Stimulated activated CD4-positive, alpha-beta T cell treated with anti-CD3 and anti-CD28 coated beads, Interleukin-2, amount 100 ng/mL, for 48 hours (primary cell): ENCODE measurements at places on chromosomes 3 and 15.

- DNase-seq = no peak
Observed at GRCh38 chr3:148962513-148962912, 28.8 kb upstream of the GYG1 start.

DNA sequence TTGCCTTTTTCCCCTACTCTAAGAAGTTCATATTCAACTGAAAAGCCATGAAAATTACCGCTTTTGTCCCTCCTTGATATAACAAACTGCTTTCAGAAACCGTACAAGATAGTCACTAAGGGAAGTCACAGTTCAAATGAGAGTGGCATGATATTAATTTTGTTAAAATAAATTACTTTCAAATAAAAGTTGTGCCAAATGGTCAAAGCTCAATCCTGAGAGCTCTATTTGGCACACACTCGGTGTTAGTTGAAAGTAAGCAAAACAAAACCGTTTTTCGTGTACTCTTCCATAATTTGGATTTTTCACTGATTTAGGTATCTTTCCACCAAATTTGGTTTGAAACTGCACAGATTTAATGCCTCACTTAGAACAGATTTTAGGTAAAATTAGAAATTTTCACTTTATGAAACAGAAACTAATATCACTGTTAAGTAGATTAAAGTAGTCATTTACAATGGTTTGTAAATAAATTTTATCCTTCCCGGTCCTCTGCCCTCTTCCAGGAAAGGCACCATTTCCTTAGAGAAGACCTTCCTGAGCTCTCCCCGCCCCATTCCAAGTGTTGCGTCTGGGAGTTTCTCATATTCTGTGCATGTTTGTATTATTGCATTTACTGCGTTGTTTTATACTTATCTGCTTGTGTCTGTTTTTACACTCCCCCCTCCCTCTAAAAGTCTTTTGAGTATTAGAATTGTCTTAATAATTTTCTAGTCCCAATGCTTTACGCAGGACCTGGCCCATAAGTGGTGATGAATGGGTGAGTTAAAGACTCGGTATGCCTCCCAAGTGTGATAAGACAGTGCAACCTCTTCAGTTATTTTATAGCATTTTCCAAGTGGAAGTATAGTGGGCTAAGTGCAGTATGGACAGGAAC, 853 bp downstream of the TCAIM start:
- DNase-seq = no peak

DNA sequence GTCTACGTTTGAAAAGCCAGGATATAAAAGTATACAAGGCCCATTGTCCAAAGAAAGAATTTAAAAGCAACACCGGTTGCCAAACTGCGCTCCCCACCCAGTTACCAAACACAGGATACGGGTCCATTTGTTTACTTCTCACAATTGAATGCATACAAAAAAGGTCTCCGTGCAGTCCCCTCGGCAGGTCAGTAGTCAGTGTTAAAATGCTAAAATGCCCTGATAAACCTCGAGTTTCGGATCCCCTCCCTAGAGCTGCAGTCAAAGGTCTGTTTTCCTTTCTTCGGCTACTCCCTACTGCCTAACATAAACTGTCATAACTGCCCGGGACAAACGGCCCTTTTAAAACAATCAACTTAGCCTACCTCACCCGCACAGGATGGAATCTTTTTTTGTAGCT, 534.6 kb downstream of the FOXP1 start:
- no peak for DNase-seq

DNA sequence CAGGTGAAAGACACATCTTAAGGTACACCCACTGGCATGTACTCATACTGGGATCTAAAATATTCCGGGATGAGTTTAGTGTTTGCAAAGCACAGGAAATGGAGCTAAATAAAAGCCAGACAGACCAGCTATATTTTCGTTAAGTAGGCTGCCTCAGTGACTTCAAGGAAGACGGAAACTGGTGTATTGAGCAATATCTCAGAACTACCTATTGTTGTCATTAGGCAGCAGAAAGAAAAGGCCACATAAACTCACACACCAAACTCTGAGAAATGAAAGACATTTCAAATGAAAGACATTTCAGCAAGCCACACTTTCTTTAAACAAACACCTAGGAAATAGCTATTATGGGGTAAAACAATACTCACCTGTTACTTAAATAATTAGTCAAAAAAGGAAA, 761.7 kb upstream of the SEMA6D start:
- DNase-seq = no peak

DNA sequence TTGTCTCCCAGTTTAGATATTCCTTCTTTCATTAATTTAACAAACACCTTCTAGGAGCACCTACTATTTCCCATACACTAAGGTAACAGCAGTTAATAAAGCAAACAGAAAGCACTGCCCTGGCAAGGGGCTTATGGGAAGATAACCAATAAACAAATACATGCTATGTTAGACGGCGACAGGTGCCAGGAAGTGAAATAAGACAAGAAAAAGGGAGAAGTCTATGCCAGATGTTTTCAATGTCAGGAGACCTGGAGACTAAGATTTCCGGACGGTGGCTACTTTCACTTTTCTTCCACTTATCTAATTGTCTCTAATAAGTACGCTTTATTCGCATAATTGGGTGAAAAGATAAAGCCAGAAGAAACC, 32.5 kb upstream of the ZNF445 start:
- peak; percentile 5 for DNase-seq

DNA sequence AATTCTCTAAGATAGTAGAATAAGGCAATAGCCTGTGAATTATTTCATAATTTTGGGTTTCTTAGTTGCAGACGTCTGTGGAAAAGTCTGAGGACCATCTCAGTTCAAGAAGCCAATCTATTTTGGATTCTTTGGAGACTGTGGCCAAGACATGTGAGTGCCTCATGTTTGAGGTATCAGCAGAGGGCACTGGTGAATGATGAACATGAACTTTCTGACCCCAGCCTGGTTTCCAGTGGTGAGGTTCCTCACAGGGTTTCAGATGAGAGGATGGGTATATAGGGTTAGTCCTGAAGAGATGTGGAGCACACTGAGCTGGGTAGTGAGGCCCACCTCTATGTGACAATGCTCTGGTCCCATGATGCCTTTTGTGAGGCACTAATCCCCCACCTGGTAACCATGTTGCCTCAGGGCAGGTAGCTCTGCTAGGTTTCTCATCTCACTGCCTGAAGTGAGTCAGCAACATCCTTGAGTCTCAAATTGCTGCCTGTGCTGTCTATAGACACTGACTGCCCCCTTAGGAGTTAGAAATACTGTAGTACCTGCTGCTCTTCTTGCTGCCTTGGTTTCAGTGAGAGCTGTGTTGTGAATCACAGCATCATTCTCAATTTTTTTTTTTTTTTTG, 32.3 kb downstream of the C3orf62 start:
- DNase-seq = no peak

DNA sequence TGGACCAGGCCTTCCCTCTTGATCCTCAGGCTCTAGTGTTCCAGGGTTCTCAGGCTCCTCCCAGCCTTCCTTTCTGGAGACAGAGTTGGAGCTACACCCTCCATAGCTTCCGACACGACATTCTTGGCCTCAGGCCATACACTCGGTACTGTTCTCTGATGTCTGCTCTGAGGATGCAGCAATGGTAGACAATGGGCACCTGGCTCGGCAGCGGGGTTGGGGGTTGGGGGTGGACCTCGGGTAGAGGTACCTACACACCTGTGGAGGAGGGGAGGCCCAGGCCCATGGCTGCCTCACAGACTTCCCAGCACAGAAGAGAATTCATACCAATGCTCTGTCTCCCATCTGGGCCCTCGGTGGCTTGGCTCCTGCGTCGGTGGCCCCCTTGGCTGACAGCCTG, 21.4 kb downstream of the CCDC13 start:
- no peak for DNase-seq

- DNase-seq = no peak
Observed at GRCh38 chr3:117920253-117920898, 1114.3 kb downstream of the IGSF11 start.

- DNase-seq = no peak
Observed at GRCh38 chr3:149625795-149626194, 32.0 kb downstream of the WWTR1 start.

GRCh38 chr3:160464321-160464720, 14.7 kb upstream of the TRIM59 start:
- no peak for DNase-seq

GRCh38 chr3:3240986-3241385, 61.5 kb upstream of the CRBN start:
- no peak for DNase-seq

- DNase-seq = no peak
Observed at GRCh38 chr3:186487037-186487436, 57.1 kb downstream of the CRYGS start.

- DNase-seq = no peak
Observed at GRCh38 chr3:157573780-157574378, 70.7 kb upstream of the VEPH1 start.

DNA sequence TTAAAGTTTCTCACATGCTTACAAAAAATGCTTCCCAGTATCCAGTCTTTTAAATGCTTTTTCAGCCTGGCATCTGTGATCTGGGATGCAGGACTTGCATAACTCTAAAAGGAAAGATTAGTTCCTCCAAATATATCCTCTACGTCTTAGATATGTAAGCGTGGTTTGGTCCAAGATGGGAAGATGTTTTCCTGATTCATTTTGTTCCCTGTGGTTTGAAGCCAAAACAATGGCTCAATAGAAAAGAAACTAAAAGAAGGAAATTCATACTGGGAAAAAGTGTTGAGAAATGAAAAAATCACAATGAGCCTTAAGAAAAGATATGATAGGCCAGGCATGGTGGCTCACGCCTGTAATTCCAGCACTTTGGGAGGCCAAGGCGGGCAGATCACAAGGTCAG, 1002.8 kb downstream of the NAALADL2 start:
- DNase-seq = no peak

DNA sequence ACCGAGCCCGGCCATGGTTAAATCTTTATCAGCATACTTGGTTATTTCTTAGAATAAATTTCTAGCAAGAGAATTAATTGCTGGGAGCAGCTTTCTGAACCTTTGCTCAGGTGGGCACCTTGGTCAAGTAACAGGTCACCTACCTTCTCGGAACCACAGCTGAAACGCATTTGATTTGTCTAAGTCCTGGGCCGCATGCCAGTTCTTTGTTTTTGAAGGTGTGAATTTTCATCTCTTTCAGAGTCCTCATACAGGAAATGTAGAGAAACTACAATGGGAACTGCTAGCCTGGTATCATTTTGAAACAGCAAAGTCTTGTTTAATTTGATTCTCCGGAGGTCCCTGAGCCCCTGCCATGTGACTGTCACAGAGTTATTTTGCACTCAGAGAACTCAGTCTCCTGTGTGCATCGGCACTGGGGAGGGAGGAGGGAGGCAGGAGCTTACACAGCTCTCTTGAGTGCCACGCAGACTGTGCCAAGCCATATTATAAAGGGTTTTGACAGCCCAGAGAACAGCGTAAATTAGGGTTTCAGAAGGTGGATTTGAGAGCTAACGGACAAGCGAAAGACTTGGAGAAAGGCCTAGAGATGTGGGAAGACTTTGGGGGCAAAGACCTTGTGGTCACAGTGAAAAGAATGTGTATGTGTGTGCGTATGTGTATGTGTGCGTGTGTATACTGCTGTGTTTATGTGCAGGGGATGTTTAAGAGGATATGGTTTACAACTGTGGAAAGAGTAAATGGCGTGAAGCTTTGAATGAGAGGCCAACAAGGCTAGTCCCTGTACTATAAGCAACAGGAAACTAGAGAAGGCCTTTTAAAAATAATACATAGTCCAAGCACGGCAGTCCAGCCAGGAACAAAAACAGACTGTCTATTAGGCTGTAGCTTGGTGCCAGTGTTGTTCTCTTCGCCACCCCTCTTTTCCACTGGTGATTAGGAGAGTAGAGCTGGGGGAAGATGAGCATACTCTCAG, 61.8 kb upstream of the ATP13A3 start:
- DNase-seq = no peak

DNA sequence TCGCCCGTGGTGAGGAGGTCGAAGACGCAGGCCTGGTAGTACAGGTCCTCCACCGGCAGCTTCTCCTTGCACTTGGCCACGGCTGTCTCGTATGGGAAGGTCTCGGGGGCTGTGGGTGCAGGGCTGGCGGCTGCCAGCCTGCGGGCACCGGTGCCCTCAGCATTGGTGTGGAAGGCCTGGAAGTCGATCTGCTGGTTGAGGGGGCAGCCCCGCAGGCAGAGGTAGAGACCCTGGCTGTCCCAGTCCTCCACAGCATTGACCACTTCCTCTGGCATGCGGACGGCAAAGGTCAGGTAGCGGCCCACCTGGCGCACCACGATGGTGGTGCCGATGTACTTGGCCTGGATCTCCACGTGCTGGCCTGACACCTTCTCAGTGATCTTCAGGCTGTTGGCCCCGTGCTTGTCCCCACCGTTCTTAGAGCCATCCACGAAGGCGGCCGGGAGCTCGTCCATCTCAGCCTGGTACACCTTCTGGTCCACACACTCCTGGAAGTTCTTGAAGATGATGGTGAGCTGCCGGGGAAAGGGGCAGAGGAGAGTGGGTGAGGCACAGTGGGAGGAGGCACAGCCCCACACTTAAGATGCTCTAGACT, 43.7 kb downstream of the RGMA start:
- DNase-seq = no peak

DNA sequence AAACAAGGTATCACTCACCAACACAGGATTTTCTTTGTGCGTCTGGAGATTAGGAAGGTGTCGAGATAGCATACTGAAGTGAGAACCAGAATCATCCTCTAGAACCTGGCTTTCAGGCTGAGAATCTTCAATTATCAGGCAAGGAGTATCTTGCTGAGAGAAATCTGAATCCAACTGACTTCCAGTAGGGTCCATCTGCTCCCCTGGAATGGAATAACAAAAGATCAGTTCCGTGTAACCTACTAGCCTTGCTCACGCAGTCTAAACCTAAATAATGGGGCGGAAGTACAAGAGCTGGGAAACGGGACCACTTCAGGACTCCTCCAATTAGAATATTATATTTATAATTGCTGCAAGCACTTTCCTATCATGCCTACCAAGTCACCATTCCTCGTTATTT, 690 bp downstream of the TP53BP1 start:
- DNase-seq = no peak

DNA sequence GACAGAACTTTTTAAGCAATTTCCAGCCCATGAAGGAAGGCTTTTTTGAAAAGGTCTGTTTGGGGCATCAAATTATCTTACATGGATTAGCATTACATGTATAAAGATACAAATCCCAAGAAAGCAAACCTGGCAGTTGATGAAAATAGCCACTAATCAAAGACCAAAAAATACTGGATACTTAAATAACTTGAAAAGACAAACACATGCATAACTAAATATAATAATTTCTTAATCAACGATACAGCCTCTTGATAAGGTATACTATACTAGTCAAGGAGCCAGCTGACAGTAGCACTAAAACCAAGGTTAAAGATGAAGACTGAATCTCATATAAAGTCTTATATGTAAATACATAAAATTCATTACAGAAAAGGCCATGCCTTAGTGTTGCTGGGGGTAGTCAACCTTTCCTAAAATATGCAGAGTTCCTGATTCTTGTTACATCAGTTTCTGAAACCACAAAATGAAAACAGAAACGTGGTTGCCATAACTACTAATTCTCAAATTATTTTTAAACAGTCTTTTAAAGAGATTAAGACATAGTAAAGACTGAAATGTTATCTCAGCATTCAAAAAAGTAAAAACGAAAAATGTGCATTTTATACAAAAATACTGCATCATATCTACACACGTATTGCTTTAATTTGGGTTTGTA, 2.0 kb downstream of the ANKRD28 start:
- DNase-seq = no peak

- DNase-seq = no peak
Observed at GRCh38 chr3:143628971-143629370, 219.3 kb downstream of the SLC9A9 start.
